ENCODE measurements at places on chromosomes 6 and 20.

- DNase-seq = no peak
These were observed 9.4 kb downstream of the ACSS1 start for GRCh38 chr20:25048519-25048952.

GRCh38 chr6:111980143-111980542 is 73.8 kb upstream of the CCN6 start:
- peak; percentile 30 for DNase-seq

GRCh38 chr6:130529569-130530149 is 163.8 kb downstream of the TMEM200A start:
- no peak for DNase-seq

DNA sequence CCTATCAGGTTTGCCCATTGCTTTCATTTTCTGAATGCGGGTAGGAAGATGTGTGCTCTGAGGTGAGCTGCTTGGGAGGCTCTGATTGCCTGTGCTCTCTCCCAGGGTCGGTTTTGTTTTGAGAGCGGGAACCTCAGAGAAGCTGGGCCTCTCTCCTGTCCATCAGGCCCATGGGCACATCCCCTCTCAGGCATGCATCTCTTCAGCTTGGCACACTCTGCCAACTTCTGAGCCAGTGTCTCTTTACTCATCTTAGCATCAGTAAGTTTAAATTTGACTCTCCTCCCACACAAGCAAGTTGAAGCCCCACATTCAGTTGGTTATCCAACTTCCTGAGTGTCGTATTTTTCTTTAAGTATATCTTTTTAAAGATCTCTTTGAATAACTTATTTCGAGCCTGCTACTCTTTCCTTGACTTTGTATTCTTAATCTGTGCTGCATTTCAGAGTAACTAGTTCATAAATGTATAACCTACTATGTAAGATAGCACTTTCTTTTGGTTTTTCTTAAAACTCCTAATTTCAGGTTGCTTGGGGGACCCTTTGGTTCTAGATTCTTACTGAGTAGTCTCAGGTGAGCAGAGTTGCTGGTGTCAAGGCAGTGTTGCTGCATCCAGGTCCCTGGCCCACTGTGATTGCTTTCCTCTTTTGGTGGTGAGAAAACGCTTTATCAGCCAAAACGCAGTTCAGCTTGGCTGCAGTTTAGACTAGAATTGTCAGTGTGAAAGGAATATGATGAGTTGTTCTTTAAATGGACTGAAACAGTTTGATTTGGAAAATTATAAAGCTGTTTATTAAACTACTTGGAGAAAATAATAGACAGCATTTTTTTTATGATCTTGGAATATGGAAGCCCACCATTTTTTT is 54.8 kb downstream of the SNX9 start:
- no peak for DNase-seq

DNA sequence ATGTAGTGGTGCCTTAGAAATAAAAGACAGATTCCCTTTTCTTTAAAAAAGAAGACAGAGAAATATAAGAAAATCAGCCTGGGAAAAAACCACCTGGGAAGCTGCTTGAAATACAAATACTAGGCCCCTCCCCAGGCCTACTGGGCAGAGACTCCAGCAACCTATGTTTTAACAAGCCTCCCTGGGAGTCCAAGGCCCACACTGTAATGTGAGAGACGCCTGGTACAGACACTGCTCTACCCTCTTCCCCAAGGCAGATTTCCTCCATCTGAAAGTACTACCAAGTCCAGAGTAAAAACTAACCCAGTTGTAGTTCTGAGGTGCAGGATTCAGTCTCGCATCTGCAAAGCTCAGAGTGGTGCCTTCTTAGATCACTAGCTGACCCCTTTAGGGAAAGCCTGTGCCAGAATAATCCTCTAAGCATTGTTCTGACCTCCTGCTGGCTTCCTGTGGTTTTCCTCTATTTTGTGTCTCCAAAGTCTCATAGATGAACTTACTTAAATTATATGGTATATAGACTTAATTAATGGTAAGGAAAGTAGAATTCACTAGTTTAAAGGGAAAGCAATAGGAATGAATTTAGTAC is 270.2 kb upstream of the SLC35B3 start:
- no peak for DNase-seq

GRCh38 chr20:47770935-47771334 is 14.3 kb downstream of the SULF2 start:
- no peak for DNase-seq

DNA sequence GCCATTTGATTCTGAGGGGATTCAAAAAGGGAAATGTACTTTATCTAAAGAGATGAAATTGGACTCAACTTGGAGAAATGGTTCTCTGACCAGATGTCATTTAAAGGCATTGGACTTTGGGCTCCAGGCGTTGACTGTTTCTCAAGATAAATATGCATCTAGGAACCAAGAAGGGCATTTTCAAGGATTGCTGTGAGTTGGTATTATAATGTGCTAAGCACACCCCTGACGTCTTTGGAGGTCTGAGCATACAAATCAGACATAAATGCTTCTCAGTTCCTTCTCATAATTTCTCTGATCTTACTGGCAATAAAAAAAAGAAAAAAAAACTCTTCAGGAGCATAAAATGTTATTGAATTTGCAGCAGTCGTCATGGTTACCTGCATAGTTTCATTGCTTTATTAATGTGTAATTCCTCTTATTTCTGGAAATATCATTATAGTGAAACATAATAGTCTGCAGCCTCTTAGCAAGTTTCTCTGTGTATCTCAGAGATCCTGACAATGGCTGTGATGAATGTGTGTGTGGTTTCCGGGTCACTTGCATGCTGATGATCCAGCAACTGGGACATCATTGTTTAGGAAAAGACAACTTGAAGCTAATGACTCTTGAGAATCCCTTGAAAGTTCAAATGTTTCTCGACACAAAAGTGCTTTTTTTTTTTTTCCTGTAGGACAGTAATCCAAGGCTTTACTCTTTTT is 136.0 kb downstream of the AIG1 start:
- DNase-seq = peak; percentile 25

GRCh38 chr6:1399085-1399780 is 9.9 kb downstream of the FOXF2 start:
- no peak for DNase-seq

GRCh38 chr20:15528391-15529111 is 1044.7 kb downstream of the KIF16B start:
- no peak for DNase-seq

DNA sequence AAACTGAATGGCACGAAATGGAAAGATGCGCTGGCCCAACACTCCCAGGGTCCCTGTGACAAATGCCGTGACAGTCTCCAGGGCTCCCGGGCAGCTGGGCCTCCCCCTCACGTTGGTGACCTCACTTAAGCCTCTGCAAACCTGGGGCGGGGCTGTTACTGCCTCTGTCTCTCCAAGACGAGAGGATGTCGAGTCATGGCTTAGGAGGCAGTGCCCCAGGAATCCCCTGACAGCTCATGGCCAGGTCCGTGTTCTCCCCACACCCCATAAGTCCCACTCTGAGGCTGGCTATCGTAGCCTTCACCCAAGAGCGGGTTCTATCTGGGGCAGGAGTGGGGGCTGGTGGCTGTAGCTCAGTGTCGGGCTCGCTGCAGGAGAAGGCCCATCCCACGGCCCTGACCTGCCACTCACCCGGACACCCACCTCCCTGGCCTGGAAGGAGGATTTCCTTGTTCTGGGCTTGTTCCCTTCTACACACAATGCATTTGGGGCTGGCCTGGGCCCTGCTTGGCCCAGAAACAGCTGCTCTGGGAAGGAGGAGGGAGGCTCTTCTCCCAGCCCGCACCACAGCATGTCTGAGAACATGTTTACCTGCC is 5.6 kb upstream of the RPS21 start:
- DNase-seq = peak; percentile 66

GRCh38 chr6:84763886-84764331 is 489 bp downstream of the TBX18 start:
- DNase-seq = no peak

- DNase-seq = no peak
These were observed 11.5 kb upstream of the MUC22 start for GRCh38 chr6:30998785-30999184.

DNA sequence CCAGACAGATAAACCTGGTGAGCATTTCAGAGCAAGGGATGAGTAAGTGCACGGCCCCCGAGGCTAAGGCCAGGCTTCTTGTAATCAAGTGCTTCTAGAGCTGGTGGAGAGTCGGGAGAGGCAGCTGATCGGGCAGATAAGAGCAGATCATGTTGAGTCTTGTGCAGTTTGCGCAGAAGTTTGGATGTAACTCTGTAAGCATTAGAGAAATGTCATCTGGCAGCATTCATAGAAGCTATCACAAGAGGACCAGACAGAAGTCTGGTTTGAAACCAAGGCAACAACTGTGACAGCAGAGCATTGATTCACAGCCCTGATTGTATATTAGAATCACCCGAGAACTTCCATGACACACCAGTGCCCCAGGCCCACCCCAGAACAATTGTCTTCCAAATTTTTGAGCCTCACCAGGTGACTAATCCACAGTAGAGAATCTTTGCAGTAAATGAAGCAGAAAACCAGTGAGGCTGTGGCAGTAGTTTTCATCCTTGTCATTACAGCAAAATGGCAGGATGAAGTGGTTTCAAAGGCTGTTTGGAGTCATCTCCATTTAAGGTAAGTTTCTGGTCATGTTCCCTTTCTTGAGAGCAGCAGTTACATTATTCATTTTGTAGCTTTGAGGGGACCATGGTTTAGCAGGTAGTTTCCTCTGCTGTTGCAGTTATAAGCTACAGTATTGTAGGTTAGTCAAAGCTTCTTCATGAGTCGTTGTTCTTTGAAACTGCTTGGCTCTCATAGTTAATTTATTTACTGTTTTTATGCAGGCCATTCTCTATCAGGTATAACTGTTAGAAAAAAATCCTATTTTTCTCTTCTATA is 84.1 kb downstream of the RNF217 start:
- DNase-seq = peak; percentile 80
